ENCODE measurements at places on chromosomes 1 and 21.

DNA sequence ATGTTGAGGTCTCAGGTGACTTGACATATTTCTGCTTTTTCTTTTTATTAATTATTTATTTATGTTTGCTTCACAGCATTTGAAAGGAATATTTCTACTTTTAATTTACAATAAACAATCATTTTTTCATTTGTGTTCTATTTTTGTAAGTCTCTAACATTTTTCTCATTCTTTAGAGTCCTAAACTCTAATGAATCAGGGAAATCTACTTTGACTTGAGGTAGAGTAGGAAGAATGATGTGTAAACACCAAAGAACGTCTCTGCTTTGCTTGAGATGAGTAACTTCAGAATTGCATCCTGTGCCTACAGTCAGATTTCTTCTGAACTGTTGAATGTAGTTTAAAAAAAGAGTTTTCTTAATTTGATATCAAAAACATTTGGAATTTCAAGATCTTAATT lies 65.2 kb downstream of the CNST start:
- DNase-seq, result no peak

- no peak for DNase-seq
These were observed 22.9 kb downstream of the NIPAL3 start for GRCh38 chr1:24438423-24438901.

DNA sequence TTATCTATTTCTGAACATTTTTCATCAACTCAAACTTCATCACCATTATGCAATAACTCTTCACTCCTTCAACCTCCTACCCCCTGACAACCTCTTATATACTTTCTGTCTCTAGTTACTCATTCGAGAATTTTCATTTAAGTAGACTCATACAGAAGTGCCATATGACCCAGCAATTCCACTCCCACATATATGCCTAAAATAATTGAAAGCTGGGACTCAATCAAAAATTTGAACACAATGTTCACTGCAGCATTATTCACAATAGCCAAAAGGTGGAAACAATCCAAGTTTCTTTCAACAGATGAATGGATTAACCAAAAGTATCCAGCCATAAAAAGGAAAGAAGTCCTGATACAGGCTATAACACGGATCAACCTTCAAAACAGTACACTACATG lies 24.1 kb downstream of the COL11A1 start:
- no peak for DNase-seq

- no peak for DNase-seq
These were observed 14.8 kb upstream of the RNF220 start for GRCh38 chr1:44390277-44390676.

GRCh38 chr1:2411801-2412394 lies 466 bp downstream of the PEX10 start:
- no peak for DNase-seq

- no peak for DNase-seq
These were observed 303.0 kb upstream of the PLD5 start for GRCh38 chr1:242827538-242827937.

All from NCI-H2081 (cell line).